ENCODE measurements at places on chromosomes 4 and X.

DNA sequence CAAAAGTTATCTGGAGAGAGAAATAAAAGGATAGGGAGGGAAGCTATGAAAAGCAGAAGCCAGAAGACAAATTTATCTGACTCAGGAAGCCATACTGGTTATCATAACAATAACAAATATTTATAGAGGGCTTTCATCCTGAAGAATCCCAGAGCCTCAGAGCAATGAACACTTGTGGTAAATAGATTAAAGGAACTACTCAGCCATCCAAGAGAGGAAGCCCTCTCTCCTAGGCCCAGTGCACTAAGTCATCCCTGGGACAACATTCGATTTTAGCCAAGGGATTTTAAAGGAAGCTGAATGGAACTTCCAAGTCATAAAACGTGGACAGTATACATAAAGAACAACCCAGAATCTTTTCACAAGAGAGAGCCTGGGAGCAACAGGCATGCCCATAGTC is 76.9 kb downstream of the COL4A6 start:
- DNase-seq = no peak

- no peak for DNase-seq
Measured at GRCh38 chrX:78655642-78656041, 3.5 kb downstream of the RTL3 start.

DNA sequence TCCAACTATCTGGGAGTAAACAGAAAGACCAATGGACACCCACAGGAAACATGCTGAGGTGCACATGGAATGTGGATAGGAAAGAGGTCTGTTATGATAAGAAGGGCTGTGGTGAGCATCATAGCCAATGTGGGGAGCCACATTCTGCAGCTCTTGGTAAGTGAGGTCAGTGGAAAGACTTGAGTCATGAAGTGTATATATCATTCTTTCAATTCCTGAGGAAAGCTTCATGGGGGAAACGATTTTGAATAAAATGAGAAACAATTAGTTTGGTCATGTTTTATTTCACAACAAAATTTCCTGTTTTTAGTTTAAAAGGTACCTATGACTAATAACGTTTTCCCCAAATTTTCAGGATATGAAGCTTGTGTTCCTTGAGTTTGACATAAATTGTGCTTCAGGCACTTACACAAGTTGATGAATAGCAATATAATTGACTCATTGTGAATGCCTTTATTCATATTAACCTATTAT is 41.4 kb upstream of the RASSF6 start:
- DNase-seq = peak; percentile 54

- DNase-seq = peak; percentile 25
Measured at GRCh38 chrX:71056867-71057266, 11.3 kb downstream of the SNX12 start.

DNA sequence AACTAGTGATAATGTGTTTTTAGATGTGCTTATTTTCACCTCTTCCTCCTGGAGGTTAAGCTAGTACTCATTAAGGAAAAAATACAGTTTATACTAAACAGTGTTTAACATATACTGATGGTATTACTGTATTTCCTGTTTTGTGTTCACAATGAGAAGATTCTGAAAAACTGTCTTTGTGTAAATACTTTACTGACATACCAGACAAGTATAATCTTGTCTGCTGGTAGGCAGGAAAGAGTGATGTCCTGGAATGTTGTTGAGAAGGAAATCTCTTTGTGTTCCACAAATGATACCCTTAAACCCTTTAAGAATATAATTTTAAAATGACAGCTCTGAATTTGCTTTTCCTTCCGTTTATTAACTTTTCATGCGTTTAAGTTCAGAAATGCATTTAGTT is 205.5 kb upstream of the NUDT6 start:
- DNase-seq = no peak

- no peak for DNase-seq
Measured at GRCh38 chr4:7559741-7560395, 125.1 kb upstream of the PSAPL1 start.

DNA sequence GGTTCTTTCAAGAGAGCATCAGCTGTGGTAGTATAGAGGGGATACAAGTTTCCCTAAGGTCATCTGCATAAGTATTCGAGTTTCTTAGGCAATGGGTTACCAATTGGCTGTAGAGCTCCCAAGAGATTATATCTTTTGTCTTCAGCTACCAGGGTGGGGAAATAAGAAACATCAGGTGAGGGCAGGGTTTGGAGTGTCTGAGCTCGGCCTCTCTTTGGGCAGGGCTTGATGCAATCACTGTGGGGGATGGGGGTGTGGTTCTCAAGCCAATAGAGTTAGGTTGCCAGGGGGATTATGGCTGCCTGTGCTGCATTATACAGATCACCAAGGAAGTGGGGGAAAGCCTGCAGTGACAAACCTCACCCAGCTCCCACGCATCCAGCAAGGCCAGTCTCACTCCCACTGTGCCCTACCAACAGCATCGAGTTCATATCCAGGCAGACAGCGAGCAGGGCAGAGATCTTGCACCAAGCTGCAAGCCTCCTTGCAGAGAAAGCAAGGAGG is 172.1 kb upstream of the MAGEE2 start:
- peak; percentile 0 for DNase-seq

- peak; percentile 1 for DNase-seq
Measured at GRCh38 chrX:13252726-13253125, 67.1 kb downstream of the ATXN3L start.

DNA sequence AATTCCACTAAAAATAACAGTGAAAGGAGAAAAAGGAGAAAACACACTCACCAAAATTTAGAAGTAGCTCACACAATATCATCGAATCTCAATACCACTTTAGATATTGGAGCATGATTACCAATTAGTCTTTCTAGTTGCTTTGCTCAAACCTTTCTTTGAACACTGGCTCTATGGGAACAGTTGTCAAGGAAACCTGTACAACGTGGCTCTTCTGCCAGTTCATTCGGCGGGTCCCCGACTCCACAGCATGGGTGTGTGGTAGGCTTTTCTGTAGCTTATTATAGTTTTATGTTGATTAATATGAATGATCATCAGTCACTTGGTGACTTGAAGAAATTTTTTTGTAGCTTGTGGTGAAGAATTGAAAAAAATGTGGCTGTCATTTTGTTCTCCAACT is 50.2 kb upstream of the TMEM150C start:
- DNase-seq = no peak

DNA sequence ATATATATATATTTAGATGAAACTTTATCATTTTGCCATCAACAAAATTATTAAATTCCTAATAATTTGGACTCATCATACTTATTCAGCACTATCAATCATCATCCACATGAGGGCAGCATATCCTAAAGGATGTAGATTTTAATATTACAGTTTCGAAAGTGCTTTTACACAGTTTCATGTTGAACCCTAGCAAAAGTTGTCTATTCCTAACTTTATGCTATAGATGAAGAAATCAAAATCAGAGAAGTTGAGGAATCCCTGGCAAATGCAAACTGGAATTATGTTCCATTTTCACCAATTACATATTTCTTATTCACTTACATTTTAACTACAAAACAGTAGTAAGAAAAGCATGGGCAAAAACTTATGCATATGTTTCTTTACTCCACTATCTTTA is 36.6 kb upstream of the UGT2A1 start:
- peak; percentile 9 for DNase-seq

- DNase-seq = no peak
Measured at GRCh38 chr4:125316401-125316790, 1.6 kb downstream of the FAT4 start.

DNA sequence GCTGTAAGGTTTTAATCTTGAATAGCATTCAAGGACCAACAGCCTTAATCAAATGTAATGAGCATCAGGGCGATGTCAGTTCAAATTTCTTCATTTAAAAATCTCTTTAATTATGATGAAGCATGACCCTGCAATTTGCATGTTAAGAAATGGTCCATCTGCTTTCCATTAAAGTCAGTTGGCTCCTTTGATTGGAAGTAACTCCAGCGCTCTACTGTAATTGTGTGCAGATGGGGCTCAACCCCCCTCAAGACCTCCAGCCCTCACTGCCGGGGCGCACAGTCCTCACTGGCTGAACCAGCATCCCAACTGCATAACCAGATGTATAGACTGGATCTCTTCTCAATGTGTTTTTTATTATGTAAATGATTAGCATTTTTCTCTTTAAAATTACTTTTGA is 126.9 kb downstream of the VCX3B start:
- DNase-seq = no peak

GRCh38 chr4:73053974-73054480 is 15.5 kb downstream of the COX18 start:
- DNase-seq = no peak

GRCh38 chr4:134202166-134202956 is 772 bp upstream of the PABPC4L start:
- no peak for DNase-seq

GRCh38 chrX:134254511-134254910 is 17.5 kb downstream of the CCDC160 start:
- DNase-seq = no peak

DNA sequence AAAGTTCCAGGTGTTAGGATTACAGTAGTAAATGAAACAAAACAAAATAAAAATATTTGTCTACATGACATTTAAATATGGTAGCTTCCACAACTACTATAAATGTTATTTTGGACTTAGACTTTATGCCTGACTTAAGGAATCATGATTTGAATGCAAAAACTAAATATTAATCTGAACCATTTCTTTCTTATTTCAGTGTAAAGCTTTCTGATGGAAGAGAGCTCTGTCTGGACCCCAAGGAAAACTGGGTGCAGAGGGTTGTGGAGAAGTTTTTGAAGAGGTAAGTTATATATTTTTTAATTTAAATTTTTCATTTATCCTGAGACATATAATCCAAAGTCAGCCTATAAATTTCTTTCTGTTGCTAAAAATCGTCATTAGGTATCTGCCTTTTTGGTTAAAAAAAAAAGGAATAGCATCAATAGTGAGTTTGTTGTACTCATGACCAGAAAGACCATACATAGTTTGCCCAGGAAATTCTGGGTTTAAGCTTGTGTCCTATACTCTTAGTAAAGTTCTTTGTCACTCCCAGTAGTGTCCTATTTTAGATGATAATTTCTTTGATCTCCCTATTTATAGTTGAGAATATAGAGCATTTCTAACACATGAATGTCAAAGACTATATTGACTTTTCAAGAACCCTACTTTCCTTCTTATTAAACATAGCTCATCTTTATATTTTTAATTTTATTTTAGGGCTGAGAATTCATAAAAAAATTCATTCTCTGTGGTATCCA is 1.6 kb downstream of the CXCL8 start:
- DNase-seq = no peak

- DNase-seq = no peak
Measured at GRCh38 chrX:30938295-30938694, 49.2 kb upstream of the TAB3 start.

- no peak for DNase-seq
Measured at GRCh38 chrX:63525491-63525890, 174.4 kb upstream of the SPIN4 start.

- DNase-seq = no peak
Measured at GRCh38 chr4:115424852-115425251, 311.4 kb upstream of the NDST4 start.
